Adrenal gland (tissue), 19 donors: ENCODE measurements at places on chromosomes 16 and 17. TPM values are rescaled to one million over a fixed set of nuclear protein-coding genes. Genes with fewer than 3 reads are reported as not detected.

- DNase-seq = no peak
These were observed 24.4 kb downstream of the ADAMTS18 start for GRCh38 chr16:77410449-77410848.

DNA sequence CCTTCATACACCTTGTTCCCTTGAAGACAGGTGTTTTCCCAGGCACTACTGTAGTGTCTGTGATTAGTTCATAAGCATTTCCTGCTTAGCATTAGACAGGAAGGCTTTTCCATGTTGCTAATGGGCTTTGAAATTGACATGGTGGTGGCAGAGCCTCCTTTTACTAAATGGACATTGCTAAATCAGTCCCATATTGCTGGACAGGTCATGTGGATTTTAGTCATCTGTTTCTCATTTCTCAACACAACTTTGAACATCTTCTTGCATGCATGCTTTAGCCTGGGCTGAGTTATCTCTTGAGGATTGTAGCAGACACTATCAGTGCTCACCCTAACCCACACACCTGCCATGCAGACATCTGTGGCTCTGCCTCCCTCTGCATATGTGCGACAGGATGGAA, 13.7 kb upstream of the BCO1 start:
- no peak for DNase-seq

Gene TPSG1
- total RNA-seq = not detected

DNA sequence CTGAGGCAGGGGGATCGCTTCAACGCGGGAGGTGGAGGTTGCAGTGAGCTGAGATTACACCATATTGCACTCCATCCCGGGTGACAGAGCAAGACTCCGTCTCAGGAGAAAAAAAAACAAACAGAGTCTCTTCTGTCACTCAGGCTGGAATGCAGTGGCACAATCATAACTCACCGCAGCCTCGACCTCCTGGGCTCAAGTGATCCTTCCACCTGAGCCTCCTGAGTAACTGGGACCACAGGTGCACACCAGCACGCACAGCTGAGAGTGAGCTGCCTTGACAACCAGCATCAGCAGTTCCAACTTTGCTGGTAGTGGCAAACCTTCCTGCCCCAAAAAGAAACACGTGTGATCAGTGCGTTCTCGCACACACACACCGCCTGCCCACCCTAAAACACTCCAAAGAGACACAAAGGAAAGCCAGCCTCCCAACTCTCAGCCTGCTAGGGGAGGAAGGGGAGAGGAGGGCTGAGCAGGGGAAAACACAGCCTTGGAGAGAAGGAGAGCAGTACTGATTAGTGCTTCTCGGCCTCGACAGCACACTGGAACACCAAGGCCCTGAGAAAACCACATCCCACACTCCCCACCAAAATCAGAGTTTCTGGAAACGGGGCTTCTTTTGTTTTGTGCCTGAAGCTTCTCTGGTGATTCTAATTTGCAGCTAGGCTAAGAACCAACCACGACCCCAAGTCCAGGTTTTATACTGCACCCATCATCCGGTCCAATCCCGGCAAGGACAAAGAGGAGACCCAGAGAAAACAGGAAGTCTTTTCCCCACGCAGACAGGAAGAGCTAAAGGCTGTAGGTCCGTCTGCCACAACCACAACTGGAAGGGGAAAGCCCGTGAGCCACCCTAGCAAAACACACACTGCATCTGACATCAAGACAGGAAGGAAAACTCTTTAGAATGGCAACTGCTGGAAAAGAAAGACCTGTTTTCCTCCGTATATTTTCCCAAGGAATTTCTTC, 28.8 kb downstream of the ZCCHC14 start:
- no peak for DNase-seq

DNA sequence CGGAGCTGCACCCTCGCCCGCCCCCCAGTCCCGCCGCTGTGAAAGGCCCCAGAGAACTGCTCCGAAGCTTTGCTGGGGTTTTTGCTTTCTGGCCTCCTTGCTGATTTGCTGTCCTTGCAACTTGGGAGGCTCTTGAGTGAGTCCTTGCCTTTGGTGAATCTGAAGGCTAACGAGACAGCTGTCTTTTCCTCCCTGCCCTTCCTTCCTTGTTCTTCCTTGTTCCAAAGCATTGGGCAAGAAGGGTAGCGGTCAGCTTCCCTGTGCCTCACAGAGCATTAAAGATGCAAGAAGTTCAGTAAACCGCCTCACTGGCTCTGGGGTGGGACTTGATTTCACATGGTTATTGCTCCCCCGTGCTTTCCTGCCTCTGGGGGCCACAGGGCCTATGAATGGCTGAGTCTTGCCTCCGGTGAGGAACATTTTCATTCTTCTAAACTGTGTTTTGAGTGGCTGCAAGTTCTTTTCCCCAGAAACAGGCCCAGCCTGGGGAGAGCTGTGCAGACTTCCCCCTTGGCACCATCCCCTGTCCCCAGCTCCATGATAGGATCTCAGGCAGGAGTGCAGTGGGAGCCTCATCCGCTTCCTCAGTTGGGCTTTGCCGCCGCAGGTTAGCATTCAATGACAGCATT, 1.4 kb downstream of the YPEL2 start:
- DNase-seq = peak; percentile 54

DNA sequence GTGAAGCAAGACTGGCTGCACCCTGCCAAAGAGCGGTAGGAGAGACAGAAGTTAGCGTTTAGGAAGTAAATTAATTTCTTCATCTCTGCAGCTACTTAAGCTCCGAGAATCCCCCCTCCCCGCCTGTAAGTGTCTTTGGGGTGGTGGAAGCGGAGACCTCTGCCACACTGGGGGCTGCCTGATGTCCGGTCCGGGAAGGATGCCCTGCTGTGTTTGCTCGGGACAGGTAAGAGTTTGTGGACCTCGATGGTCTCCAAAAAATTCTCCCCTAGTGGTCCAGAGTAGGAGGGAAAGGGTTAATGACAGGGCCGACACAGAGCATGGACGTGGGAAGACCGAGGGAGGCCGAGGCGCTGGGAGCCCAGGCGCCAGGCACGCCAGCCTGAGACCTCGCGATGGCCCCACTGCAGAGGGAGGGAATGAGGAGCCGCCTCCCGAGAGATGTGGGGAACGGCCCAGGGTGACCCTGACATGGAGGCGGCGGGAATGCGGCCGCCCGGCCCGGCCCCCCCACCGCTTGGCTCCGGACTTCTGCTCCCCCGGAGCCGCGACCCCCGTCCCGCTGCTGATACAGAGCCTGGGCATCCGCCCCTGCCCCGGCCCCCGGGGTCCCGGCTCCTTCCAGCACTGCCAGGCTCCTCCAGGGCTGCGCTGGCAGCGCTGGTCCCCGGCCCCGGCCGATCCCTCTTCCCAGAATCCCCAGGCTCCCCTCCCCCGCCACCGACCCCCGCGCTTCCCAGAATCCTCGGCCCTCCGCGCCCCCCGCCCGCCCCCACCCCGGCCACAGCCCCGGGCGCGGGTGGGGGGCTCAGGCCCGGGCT, 680 bp downstream of the ZNF629 start:
- DNase-seq = peak; percentile 77

Gene CCDC200
- total RNA-seq = not detected

GRCh38 chr17:48066656-48067055, 18.5 kb downstream of the NFE2L1 start:
- DNase-seq = no peak

GRCh38 chr17:2542456-2542855, 30.8 kb upstream of the METTL16 start:
- peak; percentile 39 for DNase-seq

GRCh38 chr16:12009922-12010321, 33.4 kb downstream of the SNX29 start:
- DNase-seq = no peak

DNA sequence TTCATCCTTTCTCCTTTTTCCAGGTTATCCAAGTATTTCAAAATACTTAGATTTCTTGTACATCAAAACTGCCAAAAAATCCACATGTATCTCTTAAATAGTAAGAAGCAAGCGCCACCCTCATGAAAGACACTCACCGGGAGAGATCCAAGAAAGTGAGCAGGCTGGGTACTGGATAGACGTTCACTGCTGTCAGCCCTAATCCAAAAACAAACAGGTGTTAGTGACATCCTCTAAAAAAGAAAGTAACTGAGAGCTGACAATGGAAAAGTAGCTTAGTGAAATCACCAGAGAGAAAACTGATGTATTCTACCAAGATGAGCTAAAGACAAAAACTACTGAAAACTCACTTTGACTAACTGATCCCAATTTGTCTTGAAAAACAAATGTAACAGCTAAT, 46.1 kb downstream of the MARVELD3 start:
- no peak for DNase-seq

DNA sequence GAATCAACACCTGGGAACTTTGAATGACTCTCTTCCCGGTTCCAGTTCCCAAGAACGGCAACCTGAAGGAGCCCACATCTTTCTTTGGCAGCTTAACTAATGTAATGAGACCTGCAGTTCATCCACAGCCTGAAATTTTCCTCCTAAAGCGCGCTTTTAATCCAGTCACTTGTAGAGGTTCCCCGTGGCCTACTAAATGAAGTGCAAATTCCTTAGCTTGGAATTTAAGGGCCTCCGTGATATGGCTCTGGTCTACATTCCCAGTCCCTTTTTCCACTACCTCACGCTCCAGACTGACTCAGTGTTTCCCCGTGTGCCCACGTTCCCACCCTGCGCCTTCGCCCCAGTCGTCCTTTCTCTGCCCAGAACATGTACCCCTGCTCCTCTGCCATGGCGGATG, 27.2 kb downstream of the FZD2 start:
- DNase-seq = no peak

GRCh38 chr17:77825621-77826020, 132.9 kb upstream of the TNRC6C start:
- DNase-seq = no peak

DNA sequence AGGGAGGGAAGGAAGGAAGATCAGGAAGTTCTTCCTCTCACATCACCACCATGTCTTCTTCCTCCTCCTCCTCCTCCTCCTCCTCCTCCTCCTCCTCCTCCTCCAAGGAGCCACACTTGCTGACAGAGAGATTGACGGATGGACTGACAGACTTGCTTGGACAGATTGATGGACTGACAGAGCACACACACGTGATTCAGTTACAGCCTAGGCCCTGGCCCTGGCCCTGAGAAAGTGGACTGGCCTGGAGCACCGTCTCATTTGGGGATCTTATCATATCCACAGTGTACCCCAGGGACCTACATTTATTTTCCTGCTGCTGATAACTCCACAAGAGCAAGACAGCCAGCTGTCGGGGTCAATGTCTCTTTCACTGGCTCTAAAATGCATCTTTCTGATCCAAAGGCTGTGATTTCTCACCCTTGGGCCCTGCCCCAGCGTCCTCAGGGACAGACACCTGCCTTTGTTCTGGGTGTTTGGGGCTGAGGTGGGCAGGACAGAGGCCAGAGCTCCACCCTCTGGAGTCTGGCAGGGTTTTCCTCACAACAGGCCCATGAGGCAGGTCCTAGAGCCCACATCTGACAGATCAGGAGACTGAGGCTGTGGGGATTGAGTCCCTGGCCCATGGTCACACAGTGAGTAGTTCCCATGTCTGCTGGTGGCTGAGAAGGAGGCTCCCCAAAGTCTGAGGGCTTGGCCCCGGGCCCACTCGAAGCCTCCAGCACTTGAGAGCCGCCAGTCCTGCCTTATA, 2.3 kb upstream of the P2RX1 start:
- no peak for DNase-seq

GRCh38 chr16:77807021-77807420, 18.7 kb downstream of the VAT1L start:
- no peak for DNase-seq

Gene WNT3
- total RNA-seq = 0.36 TPM

Gene CA5A
- not detected for total RNA-seq

- DNase-seq = no peak
These were observed 173.9 kb downstream of the SALL1 start for GRCh38 chr16:50977138-50977537.

DNA sequence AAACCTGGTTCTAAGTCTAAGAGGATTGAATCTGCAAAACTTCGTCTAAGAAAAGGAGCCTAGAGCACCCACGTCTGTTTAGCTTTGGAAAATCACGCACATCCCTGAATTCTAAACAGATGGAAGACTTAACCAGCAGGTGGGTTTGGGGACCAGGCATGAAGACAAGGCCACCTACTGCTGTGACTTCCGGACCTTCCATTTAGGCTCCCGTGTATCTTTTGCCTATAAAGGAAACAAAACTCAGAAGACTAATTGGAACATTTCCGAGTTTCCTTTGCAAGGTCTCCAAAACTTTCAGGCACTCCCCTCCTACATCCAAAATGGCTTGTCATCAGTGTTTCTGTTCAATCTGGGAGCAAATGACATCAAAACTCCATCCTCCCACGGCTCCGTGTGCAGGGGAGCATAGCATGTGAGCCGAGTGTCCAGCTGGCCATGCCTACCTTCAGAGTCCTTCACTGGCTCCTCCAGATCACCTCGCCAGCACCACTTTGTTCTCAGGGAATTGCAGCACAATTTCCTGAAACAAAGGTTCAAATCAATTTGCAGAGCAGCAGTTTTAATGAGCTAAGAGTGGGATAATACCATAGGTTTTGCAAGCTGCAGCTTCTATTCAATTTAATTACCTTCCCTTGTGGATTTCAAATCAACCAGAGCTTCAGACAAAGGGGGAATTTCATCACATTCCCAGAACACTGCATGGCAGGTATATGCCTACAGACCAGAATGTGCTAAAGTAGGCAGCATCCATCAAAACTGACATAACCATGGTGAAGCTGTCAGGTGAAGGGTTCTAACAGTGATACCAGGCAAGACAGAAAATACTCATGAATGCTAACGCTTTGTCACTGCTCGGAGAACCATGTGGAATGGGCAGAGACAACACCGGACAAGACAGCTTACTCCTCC, 23.5 kb downstream of the CACNG1 start:
- no peak for DNase-seq

Gene CASKIN1
- 0.06 TPM for total RNA-seq

GRCh38 chr17:32356750-32357149, 6.8 kb downstream of the ZNF207 start:
- no peak for DNase-seq

Gene KRT14
- total RNA-seq = not detected

Gene GPR142
- total RNA-seq = not detected

- no peak for DNase-seq
These were observed 8.8 kb downstream of the SEC14L5 start for GRCh38 chr16:4966736-4967453.

- no peak for DNase-seq
These were observed 58.7 kb downstream of the SOCS3 start for GRCh38 chr17:78300962-78301820.

DNA sequence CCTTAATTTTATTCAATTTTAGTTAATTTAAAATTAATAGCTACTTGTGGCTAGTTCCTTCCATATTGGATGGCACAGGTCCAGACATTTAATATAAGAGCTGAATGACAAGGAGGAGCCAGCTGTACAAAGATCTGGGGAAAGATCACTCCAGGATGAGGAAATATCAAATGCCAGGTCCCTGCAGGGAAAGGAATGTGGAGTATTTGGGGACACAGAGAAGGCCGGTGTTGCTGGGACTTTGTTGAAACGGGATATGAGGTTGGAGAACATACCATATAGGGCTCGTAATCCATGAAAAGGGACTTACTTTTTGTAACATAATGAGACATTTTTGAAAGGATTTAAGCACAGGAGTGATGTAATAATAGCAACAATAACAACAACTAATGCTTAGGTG, 426.8 kb downstream of the HS3ST4 start:
- DNase-seq = no peak

- no peak for DNase-seq
These were observed 32.7 kb downstream of the AP1G1 start for GRCh38 chr16:71775949-71776348.

- no peak for DNase-seq
These were observed 249.5 kb upstream of the RBFOX1 start for GRCh38 chr16:7083096-7083495.
